ENCODE measurements at places on chromosomes 12 and 14.

- no peak for DNase-seq
These were observed 57.0 kb downstream of the TMX1 start for GRCh38 chr14:51297066-51297465.

DNA sequence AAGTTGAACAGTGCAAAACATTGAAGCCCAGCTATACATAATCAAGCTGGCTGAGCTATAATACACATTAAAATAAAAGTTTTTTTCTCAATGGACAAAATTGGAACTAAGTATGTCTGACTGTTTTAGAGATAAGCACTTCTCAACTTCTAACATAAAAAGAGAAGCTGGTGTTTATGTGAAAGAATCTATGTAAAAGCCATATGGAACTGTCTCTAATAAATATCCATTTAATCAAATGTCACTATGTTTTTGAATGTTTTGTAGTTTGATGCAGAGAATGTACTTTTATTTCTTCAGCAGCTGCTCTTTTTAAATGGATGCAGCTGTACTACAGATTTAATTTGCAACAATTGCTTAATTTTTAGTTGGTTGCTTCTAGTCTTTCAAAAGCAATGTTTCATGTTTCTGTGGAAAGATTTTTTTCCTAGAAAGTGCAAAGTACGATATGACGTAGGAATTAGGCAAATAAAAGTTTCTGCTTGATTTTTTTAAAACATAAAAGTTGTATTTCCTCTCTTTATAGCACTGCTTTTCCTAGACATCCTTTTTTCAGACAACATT is 114.2 kb downstream of the PDE3A start:
- no peak for DNase-seq

DNA sequence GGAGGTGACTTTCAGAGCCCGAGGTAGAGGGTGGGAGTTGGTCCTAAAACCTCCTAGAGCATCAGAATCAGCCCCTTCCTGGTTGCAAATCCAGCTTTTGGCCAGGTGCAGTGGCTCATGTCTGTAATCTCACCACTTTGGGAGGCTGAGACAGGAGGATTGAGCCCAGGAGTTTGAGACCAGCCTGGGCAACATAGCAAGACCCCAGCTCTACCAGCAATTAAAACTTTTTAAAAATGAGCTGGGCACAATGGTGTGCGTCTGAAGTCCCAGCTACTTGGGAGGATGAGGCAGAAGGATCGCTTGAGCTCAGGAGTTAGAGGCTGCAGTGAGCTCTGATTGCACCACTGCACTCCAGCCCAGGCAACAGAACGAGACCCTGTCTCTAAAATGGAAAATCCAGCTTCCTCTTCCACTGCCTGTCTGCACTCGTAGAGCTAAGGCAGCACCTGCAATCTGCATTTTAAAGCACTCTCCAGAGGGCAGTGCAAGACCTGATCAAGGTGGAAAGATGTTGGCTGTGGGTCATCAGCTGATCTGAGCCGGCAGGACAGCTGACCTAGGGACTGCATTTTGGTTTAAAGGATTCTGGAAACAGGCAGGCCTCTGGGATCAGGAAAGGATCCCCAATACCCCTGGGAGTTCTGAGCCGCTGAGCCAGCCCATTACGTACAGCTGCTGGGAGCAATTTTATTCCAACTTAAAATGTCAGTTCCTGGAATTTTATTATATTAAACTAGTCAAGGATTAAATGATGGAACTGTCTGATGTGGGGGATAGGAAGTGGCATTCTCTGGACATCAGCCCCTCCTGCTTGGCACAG is 1.8 kb upstream of the TESC start:
- DNase-seq, result no peak

DNA sequence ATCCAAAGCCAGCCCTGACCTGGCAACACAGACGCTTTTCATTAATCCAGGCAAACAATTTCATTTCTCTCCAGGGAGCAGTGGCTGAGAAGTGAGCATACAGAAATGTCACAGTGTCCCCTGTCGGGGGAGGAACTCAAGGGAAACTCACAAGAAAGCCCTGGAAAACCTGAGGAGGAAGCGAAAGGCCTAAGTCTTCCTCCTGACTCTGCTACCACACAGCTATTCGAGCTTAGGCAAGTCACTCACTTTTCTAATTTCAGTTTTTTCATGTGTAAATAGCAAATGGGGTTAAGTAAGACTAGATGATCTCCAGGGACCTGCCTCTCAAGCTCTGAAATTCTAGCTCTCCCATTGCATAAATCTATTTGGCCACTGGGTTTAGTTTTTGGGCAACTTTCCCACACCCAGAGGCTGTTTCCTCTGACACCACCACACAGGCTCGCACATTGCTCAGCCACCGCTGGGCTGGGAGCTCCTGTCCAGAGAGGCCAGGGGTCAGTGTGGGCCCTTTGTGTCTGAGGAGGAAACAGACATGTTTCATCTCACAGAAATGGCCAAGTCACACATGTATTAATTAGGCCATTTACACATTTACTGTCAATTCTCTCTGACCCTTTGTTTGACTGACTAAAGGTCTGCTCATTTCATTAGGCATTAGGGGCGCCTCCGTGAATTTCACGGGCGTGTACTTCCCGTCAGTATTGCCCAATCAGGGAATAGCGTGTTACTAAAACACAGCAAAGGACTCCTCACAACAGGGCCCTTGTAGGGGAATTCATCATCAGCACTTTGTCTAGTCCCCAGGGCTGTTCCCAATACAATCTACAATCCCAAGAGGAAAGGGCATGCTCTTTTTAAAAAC is 9.8 kb upstream of the PNMA1 start:
- no peak for DNase-seq

GRCh38 chr14:96482986-96483385 is 19.2 kb upstream of the PAPOLA start:
- no peak for DNase-seq

DNA sequence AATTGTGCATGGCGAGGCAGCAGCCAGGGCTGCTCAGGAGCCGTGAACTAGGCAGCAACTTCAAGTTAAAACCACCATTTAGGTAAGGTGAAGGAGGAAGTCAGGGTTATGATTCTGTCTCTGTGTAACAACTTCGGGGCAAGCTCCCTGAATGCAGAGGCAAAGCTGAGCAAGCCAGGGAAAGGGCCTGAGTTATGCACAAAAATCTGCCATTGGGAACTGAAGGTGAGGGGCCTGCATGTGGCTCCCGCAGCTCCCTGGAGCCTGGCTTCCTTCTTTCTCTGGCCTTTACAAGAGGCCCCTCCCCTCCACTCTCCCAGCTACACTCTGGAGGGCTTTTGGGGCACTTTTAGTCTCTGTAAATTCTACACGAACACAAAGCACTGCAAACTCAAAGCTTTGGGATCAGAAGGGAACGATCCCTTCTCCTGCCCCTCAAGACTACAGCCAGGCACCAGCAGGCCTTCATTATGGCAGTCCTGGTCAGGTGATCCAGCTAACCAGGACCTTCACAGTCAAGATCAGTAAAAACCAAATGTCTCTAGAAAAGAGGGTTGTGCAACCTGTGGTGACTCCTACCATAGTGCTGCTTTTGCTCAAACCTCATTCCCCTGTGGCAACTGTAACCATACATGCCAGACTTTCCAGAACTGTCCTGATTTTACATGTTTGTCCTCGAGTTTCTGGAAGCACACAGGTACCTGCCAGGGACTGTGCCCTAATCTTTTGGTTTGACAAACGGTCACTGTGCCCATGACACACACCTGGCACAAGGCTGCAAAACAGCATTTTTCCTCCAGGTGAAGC is 67.2 kb upstream of the PTGR2 start:
- DNase-seq, result no peak

GRCh38 chr12:57096099-57096572 is 7.2 kb downstream of the NAB2 start:
- no peak for DNase-seq

GRCh38 chr14:80427101-80427500 is 215.8 kb upstream of the DIO2 start:
- no peak for DNase-seq

- DNase-seq, result no peak
These were observed 22.9 kb upstream of the CTDSP2 start for GRCh38 chr12:57869298-57869926.

DNA sequence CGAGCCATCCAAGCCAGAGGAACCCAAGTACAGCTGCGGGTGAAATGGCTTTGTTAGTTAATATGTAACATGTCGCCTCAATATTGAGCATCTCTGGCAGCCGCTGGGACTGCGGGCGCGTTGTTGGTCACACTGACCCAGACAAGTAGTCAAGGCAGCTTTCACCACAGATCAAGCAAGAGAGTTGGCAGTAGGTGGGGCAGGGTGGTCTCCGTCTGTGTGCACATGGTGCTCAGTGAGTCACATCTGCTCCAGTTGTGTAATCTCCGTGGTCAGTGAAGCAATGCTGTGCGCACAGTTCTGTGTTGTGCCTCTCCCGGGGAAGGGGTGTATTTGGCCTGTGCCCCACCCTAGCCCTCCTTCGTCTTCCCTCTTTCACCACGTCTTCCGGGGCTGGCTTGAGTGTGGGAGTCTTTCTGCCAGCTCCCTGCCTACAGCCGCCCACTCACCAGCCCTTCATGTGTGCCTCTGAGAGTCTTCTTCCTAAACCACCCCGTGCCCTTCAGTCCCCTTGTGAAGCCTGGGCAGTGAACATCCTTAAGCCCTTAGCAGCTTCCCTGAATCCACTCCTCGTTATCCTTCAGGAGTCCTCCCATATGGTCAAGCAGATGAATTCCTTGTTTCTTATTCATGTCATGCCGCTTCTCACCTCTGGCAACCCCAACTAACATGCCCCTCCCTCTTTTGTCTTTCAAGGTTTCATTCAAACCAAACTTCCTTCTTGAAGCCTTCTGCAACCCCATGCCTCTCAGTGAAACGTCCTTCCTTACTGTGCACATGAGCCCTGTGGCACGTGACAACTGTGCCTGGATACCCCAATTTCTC is 242.1 kb downstream of the CACNA1C start:
- no peak for DNase-seq

DNA sequence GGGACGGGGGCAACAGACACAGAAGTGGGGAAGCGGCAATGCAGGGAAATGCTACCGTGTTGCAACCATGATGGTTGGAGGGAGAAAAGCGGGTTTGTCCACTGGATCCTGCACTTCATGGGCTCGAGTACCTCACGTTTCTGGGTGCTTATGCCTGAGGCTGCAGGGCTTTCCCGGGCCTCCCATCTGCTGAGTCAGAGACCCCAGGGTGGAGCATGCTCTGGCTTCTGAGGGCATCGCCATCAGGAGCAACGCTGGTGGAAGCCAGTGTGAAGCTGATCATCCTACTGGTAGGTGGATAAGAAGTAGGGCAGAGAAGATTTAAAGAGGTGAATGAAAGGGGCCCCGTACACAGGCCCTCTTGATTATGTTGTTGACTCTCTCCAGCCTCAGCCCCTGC is 5.0 kb upstream of the ADGRD1 start:
- no peak for DNase-seq

GRCh38 chr12:61713121-61713520 is 547.1 kb upstream of the USP15 start:
- DNase-seq, result no peak

- DNase-seq, result no peak
These were observed 631.8 kb downstream of the TMTC2 start for GRCh38 chr12:83318386-83319098.

GRCh38 chr12:75526655-75527511 is 15.5 kb upstream of the KRR1 start:
- DNase-seq, result peak; percentile 41

DNA sequence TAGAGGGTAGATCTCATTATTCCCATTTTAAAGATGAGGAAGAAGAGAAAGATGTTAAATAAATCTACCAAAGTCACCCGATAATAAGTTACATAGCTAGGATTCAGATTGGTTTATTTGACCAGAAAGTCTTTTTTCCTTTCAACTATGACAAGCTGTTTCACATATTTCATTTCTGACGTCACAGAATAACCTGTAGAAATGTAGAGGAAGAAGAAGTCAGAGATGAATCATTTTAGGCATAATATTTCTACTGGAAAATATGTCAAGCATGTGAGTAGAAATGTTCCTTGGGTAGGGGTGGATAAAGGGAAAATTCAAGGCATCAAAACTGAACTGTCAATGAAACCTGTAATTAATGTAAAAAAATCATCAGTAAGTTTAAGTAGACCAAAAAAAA is 107.0 kb downstream of the MGST1 start:
- no peak for DNase-seq

GRCh38 chr14:31881531-31882310 is 195.4 kb upstream of the ARHGAP5 start:
- no peak for DNase-seq

- no peak for DNase-seq
These were observed 6.3 kb downstream of the STYK1 start for GRCh38 chr12:10667581-10667980.

DNA sequence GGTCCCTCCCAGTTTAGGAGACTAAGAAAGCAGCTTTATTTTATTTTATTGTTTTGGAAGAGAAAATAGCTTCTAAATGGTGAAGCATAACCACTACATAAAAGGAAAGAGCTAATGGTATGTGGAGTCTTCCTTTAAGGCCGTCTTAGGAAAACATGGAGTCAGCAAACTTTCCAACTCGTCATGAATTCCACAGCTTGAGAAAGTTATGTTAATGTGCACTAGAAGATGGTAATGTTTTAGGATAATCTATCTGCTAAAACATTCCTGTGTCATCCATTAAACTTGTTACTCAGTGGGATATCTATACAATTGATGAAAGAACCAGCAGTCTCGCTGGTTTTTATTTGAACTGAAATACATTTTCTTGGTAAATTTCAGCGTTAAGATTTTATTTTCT is 448.4 kb upstream of the SEL1L start:
- DNase-seq, result no peak

DNA sequence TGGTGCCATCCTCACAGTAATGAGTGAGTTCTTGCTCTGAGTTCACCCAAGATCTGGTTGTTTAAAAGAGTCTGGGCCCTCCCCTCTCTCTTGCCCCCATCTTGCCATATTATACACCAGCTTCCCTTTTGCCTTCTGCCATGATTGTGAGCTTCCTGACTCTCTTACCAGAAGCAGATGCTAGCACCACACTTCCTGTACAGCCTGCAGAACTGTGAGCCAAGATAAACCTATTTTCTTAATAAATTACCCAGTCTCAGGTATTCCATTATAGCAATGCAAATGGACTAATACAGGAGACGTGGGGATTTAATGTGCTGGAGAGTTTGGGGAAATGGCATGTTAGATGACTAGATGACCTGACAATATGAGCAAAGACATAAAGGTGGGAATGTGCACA is 12.8 kb downstream of the SLC4A8 start:
- DNase-seq, result no peak

DNA sequence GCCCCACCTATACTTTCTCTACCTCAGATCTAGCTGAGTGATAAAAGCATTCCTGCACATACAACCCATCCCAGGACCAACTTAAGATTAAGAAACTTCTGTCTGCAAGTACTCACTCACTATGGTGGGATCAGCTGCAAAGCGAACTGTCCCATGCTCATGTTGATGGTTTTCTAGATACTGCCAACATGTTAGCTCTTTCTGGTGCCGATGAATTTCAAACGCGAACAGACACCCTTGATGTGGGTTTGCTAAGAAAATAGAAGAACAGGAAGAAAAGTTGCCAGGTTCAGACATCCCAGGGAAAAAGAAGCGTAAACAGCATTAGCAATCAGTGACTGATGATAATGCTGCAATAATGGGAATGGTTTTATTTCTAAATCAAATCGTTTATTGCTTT is 1.5 kb upstream of the SLC39A2 start:
- no peak for DNase-seq

GRCh38 chr12:60391051-60391450 is 795.2 kb downstream of the SLC16A7 start:
- no peak for DNase-seq

GRCh38 chr14:30381861-30382480 is 177.0 kb upstream of the G2E3 start:
- no peak for DNase-seq

GRCh38 chr14:59463787-59464485 is 1.2 kb downstream of the GPR135 start:
- DNase-seq, result peak; percentile 63

GRCh38 chr14:92247947-92248346 is 75.0 kb upstream of the SLC24A4 start:
- no peak for DNase-seq

GRCh38 chr12:70271025-70271424 is 27.8 kb downstream of the CNOT2 start:
- no peak for DNase-seq
